ENCODE measurements at places on chromosomes 1 and 21.
A peak's percentile ranks its signal among the peaks of the same experiment; 100 is the strongest.

DNA sequence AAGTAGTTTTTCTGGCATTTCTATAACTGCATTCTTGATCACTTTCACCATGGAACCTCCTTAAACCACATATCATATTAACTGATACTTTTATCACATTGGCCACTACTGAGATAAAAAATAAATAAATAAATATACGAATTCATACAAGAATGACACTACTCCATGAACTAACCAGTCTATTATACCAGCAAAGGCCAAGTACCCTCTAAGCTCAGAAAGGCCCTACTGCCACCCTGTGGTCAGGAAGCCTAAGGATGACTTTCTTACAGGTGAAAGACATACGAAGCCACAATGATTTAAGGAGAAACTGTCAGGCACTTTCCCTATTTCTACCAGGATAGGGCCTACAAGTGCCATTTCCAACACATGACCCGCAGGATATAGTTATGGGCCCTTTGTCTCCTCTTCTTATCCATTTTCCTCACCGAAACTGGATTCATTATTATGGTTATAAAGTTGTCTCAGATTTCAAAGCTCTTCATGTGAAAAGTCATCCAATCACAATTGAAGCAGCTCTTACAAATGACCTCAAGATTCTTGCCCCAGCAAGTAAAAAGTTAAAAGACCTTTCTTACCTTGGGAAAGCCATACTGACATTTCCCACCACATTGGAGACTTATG is 23.9 kb downstream of the DNAJC8 start:
- peak; percentile 59 for DNase-seq

DNA sequence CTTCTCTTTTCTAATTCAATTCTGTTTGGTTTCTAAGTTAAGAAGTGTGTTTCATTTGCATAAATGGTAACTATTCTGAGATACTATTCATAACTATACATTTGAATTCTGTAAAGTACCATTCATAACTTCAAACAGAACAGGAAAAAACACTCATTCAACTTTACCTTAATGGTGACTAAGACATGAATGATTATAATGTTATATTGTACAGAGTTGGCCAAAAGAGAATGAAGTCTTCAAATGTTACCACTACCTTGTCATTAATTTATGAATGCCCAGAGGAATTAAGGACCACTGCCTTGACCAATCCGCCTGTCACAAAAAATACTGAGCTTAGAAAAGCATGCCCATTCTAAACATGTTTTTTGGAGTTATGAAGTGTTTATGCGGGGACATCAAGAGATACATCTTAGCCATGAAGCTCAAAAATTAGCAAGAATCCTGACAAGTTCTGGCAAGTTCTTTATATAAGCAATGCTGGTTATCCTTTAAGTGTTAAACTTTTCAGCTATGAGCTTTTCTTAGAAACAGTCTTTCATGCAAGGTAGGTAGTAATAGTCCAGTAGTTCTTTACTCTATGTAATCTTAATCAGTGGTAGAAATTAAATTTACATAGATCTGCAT is 7.9 kb downstream of the WASF2 start:
- DNase-seq = no peak

- no peak for DNase-seq
Measured at GRCh38 chr1:17168091-17168876, 36.6 kb upstream of the PADI1 start.

DNA sequence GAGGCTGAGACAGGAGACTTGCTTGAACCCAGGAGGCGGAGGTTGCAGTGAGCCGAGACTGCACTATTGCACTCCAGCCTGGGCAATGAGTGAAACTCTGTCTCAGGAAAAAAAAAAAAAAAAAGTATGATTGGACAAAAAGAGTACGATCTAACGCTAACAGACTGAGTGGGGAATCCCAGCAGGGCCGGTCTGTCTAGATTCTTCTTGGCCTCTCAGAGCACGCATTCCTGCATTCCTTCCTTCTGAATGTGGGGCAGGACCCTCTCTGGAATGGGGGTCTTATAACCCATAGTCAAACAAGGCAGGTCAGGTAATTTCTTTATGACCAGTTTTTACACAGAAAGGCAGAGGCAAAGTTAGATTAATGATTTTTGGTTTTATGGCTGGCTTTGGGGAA is 92.0 kb upstream of the PPM1J start:
- DNase-seq = no peak

- no peak for DNase-seq
Measured at GRCh38 chr1:18721041-18721440, 90.4 kb downstream of the PAX7 start.

DNA sequence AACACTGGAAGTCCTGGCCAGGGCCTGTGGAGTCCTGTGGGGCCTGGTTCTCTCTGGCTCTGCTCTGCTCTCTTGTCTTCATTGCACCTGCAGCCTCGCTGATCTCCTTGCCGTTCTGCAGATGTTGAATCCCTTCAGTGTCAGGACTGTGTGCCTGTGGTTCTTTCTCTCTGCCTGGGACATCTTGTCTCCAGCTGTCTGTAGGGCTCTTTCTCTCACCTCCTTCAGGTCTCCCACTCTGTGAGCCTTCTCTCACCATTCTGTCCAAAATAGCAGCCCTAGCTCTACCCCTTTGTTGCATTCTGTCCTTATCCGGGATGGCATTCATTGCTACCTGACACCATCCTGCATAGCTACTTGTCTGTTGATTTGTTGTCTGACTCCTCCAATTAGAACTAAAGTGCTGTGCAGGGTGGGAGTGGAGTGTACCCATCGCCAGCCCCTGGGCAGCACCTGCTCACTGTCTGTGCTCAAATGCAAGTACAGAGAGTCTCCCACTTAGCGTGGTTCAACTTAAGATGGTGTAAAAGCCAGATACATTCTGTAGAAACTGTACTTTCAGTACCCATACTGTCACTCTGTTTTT is 8.9 kb downstream of the PGBD2 start:
- no peak for DNase-seq

DNA sequence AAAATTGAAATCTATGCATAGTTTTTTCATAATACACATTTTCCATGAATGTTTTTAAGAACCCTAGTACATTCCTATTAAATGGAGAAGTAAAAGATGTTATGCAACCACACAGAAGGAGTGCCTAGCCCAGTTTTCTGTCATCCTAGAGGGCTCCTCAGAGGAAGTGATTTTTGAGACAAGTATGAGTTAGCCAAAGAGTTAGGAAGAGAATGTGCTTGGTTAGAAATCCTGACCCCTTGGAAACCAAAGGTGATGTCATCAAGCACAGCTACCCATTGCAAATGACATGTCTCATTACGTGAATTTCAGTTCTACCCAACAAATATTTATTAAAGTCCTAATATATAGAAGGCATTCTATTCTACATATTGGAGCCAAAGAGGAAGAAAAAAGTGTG is 88.9 kb upstream of the TNFSF4 start:
- DNase-seq = no peak

- no peak for DNase-seq
Measured at GRCh38 chr21:43323244-43324005, 103.5 kb downstream of the SIK1 start.

DNA sequence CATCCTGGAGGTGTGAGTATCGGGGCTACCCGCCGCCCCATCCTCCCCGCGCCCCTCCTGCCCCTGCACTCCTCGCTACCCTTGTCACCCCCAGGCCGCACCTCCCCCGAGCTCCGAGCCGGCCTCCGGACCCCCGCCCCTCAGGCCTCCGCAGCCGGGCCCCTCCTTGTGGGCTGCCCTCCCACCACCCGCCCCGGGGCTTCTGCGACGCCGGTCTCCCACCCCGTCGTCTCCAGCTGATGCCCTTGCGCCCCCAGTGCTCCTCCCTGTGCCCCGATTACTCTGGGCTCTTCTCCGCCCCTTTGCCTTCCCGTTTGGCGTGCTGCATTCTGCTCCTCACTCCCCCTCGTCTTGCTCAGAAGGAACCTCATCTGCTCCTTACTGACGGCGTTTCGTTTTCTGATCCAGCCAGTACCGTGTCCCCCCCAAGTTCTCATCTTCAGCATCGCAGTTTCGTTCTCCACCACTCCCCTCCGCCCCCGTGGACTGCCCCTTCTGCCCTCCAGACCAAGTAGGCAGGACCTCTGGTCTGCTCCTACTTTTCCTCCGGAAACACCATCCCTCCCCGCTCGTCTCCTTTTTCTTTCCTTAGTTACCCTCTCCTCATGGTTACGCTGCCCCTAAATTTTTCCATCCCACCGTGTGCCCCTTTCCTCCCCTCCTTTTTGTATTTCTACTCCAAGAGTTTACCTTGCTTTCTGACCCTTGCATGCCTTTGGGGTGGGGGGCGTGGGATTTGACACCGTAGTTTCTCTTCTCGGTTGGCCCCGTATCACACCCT is 841 bp downstream of the SNX27 start:
- peak; percentile 77 for DNase-seq

- DNase-seq = peak; percentile 7
Measured at GRCh38 chr1:67052741-67053534, 1.0 kb downstream of the SLC35D1 start.

DNA sequence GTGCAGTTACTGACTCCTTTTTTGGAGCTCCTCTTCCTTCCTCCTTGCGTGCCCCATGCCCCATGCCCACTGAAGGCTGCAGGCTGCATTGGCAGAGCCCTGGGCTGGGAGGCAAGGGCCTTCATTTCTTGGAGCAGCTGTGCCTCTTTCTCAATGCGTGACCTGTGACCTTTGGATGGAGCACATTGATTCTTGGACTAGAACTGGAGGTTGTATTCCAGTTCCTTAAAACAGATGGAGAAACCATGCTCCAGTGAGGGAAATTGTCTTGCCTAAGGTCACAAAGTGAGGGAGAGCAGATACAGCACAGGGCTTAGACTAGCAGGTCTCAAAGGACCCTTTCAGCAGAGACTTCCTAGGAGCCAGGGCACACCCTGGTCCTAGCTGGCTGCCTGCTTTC is 9.0 kb downstream of the TMEM269 start:
- DNase-seq = no peak

- DNase-seq = no peak
Measured at GRCh38 chr1:180310095-180310494, 80.0 kb downstream of the LHX4 start.

DNA sequence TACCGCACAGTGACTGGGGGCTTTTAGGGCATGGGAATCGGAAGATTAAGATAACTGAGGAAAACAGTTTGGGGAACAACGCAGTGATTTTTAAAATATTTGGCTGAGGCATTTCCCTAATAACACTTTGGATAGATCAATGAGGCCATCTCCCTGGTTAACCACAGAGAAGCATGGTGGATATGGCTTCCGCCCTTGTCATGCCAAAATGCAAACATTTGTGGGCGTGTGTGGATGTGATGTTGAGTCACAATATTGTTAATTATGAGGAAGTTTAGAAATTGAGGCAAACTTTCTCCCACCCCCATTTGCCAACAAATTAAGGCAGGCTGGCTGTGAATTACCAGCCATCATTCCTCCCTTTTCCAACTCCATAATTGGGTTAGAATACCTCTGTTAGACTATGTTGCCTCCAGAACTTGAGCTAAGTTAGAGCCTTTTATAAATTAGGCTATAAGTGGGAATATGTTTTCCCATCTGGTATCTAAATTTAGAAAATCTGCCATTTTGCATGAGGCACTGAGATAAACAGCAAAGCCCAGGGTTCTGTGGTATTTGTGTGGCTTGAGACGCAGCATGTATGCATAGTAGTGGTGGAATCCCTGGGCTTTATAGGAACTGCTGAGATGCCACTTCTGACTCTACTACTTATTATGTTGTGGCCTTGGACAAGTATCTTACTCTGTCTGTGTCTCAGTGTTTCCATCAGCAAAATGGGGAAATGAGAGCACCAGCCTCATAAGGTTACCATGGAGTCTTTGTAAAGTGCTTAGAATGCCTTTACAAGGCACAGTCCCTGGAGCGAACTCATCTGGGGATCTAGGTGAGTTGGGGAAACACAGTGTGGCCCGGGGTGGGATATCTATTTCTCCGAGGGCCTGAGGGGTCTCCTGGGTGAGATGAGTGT is 154.6 kb downstream of the C1orf94 start:
- no peak for DNase-seq

- DNase-seq = peak; percentile 82
Measured at GRCh38 chr21:45074818-45075595, 627 bp downstream of the ADARB1 start.

GRCh38 chr1:223198628-223198965 is 55.5 kb upstream of the TLR5 start:
- no peak for DNase-seq

- no peak for DNase-seq
Measured at GRCh38 chr1:229127301-229127700, 143.6 kb upstream of the RAB4A start.

Data from SK-N-SH (cell line).